Neural crest cell (in vitro differentiated cells): ENCODE measurements at places on chromosomes 11 and 22.

DNA sequence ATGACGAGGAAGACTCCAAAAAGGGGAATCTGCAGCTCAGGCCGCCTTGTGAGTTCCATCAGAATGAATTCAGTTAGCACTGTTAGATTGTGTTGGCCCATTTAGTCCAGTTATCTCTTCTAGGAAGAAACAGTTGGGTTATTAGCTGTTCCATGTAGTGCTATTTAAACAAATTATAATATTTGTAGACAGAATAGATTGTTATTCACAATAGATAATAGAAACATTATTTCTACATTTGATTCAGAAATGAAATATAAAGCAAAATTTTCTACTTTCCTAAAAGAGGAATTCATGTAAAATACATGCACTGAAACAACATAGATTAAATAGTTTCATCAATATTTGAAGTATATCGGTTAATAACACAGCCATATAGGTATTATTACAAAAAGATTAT is at the start of gene OR8K5:
Gene OR8K5 (minus strand): TSS at position 101 of the 400 bp plus-strand sequence. CDS start 0 bp downstream, at position 101.
- DNase-seq = no peak

- DNase-seq = no peak
Measured at GRCh38 chr11:18594999-18595749, 4.4 kb upstream of the MISFA start.

DNA sequence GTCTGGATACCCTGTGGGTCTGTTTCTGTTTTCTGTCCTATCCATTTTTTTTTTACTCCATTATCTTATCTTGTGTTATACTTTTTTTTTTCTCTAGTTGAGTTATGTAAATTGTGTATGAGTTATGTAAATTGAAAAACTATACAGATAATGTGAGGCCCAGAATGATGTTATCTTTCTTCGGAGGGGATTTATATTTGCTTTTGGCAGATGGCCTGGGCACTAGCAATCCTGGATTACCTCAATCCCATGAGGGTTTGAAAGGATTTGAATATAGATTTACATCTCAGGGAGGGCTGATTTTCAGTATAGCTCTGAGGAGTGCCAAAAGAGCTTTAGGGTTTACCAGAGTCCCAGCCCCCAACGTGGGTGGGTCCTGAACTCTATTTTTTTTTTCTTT is 71.0 kb downstream of the CSTPP1 start:
- DNase-seq = no peak

DNA sequence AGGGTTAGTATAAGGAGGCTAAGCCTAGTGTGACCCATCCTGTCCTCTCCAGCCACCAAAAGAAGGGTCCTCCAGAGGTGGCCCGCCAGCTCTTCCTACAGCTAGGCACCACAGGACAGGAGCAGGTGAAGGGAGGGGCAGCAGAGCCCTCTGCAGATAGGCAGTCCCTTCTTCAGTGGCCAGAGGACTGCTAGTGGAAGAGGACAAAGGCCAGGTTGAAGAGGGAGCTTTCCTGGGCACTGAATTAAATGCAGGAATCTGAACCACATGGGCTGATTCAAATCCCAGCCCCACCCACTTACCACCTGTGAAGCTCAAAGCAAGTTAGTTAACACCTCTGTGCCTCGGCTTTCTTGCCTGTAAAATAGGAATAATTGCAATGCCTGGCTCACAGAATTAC is 409.5 kb downstream of the NXPE2 start:
- DNase-seq = no peak

DNA sequence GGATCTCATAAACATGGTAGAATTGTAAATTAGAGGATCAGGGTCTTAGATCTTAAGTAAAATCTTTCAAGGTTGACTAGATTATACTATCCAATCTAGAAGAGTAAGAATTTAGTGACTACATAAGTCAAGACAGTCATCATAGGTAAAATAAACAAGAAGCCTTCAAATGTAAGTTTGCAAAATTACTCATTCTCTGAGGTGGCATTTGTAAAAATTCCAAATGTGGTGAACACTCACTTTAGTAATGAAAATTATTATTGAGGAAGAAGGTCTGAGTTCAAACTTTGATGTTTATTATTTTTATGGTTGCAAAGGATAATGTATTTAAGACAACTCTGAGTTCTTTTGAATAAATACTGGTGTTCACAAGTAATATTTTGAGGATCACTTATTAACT is 4.6 kb downstream of the HYLS1 start:
- DNase-seq = no peak

DNA sequence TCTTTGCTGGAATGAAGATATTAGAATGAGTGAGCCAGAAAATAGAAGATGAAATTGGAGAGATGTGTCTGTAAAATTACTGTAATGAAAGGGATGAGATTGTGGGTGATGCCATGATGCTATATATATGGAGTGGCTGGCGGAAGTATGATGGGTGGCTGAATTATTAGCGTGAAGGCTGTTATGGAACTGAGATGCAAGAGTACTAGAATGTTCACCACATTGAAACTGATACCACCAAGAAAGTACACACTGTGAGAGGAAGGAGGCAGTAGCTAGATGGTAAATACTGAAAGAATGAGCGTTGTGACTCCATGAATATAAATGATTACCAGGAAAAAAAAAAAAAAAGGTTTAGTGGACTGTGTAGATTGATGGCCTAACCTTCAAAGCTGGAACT is 411.9 kb downstream of the CNTN5 start:
- DNase-seq = no peak

GRCh38 chr11:72766152-72766902 is 14.1 kb upstream of the ARAP1 start:
- DNase-seq = no peak

- DNase-seq = no peak
Measured at GRCh38 chr11:21007297-21007696, 337.9 kb downstream of the NELL1 start.

GRCh38 chr11:84292006-84292405 is 1005.8 kb upstream of the CCDC90B start:
- no peak for DNase-seq

DNA sequence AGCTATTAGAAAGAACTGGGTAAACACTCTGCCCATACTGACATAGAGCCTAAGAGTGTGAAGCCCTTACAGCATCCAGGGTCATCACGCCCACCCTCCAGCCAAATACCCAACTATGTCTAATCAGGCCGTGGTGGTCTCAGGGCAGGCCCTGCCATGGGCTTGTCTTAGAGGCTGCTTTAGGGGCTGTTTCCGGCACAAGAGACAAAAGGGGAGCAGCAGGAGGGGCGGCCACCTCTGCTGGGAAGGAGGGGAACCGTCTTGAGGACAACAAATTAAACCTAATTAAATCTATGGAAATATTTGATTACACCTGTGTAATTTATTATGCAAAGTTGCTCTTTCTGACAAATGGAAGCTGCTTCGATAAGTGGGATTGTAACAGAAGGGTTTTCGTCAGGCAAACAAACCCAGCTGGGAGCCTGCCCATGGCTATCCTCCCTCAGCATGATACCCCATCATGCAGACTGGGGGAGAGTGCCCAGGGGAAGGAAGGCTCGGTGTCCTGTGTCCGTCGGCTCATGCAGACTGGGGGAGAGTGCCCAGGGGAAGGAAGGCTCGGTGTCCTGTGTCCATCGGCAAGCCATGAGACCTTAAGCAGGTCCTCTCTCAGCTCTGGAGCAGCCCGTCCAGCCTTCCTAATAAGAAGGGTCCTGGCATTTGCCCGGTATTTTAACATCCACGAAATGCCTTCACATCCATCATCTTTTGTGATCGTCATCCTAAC is 163.6 kb upstream of the B3GAT1 start:
- DNase-seq = no peak

- peak; percentile 36 for DNase-seq
Measured at GRCh38 chr22:20803696-20804324, 29.9 kb downstream of the SERPIND1 start.

DNA sequence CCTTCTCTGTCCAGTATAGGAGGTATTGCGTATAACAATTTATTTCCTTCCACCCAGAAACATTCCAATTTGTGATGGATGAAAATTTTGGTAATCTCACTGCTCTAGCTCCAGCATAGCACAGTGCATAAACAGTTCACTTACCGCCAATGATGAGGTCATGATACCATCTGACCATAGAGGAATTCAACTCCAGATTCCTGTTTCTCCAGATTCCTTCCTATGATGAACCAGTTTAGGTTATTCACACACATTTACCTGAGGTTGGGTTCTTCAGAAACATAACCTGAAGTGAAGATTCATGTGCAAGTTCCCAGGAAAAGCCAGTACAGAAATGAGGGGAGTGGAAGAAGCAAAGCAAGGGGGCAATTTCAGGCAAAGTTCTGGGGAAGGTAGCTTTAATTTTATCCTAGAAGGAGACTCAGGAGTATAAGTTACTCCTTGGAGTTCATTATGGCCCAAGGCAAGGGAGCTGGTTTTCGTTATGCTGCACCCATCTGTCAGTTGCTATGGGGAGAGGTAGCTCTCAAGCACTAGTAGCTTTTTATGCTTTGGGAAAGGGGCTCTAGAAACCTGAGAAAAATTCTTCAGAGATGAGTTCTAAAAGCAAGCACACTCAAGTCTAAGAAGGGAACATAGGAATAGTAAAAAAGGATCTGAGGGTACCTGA is 121.6 kb downstream of the CASP12 start:
- no peak for DNase-seq

GRCh38 chr11:57299150-57299737 is 25.5 kb downstream of the TNKS1BP1 start:
- no peak for DNase-seq

DNA sequence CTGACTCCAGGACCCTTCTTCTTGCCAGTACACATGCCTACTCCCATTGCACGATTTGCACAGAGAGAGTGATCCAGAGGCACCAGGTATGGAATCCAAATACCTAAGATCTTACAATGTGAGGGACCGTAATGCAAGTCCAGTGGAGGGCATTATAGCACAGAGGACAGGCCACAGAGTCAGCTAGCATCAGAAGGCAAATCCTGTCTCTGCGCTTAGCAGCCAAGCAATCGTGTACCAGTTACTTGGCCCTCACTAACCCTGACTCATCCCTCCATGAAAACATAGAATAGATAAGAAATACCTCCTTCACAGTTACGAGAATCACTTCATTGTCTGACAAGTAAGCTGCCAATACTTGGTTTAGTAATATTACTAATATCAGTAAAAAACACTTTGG is 69.7 kb upstream of the SLC6A5 start:
- DNase-seq = no peak

DNA sequence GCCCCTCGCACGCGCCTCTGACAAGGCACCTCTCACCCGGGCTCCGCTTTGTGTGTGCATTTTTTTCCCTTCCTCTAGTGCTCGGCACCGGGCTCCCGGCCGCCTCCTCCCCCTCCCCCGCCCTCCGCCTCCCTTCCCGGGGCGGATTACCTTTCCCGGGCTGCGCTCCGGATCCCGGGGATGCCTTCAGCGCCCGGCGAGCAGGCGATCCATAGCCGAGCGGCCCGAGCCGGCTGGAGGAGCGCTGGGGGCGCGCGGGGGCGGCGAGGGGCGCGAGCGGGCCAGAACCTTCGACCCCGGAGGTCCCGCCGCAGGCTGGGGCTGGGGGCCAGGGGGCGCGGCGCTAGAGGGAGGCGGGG is 282 bp downstream of the MPPED2 start:
- DNase-seq = no peak

DNA sequence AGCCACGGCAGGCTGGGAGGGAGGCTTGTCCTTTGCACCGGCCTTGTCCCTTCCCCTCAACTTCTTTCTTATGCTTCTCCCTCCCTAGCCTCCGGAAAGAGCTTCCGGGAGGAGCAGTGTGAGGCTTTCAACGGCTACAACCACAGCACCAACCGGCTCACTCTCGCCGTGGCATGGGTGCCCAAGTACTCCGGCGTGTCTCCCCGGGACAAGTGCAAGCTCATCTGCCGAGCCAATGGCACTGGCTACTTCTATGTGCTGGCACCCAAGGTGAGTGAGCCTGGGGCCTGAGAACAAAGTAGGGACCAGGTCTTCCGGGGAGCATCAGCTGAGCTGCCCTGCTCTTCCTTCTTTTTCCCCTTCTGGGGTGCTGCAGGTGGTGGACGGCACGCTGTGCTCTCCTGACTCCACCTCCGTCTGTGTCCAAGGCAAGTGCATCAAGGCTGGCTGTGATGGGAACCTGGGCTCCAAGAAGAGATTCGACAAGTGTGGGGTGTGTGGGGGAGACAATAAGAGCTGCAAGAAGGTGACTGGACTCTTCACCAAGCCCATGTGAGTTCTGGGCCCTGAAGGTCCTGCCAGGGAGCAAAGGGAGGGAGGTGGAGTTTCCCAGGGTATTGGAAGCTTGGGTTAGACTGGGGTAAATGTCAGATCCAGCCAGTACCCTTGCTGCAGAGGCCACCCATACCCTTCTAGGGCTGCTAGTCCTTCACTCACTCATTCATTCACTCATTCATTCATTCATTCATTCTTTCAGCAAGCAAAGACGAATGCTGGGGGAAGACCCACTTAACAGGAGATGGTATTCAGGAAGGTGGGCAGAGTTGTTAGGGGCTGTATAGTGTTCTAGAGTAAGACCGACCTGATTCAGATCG is 22.6 kb downstream of the ADAMTS15 start:
- no peak for DNase-seq

GRCh38 chr11:93822359-93822758 is 28.1 kb downstream of the VSTM5 start:
- no peak for DNase-seq

- DNase-seq = no peak
Measured at GRCh38 chr11:128658502-128658901, 35.4 kb upstream of the FLI1 start.

DNA sequence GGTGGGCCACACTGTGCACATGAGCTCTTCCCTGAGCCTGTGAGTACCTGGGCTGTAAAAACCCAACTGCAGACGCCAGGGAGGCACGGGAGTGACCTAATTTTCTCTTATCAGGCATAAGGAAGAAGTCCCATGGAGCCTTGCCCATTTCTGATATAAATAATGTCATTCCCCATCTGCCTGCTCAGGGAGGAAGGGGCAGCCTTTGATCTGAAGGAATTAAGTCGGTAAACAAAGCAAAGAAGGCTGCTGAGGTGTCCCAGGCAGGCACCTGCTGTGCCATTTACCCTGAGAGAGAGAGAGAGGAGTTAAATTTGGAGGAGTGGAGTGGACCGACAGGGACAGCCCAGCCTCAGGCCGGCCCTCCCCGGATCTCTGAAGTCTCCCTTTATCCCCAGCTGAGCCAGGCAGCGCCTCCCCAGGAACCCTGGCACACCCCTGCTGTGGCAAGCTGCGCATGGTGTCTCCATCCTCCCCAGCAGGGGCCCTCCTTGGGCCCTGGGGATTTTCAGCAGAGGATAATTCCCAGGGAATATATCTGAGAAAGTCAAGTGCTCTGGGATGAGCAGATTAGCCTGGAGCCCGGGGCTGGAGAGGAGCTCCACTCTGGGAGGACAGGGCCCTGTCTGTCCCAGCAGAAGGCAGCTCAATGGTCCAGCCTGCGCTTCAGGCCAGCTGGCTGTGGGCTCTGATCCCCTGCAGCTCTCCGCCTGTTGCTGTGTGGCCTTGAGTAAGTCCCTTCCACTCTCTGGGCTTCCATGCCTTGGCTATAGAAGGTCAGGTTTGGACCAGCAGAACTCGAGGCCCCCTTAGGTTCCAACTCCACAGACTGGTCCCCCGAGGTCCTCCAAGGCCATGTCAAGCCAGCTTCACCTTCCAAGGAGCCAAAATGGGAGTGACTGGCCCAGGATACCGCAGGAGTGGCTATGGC is 17.5 kb upstream of the CABP7 start:
- DNase-seq = no peak
